ENCODE measurements at places on chromosomes 13 and 19.
A peak's percentile ranks its signal among the peaks of the same experiment; 100 is the strongest.

- DNase-seq = no peak
These were observed 528 bp upstream of the CHST8 start for GRCh38 chr19:33621065-33621785.

GRCh38 chr13:41130356-41130755 lies 2.2 kb downstream of the KBTBD6 start:
- no peak for DNase-seq

- DNase-seq = peak; percentile 13
These were observed 11.3 kb upstream of the ERICH6B start for GRCh38 chr13:45626731-45627374.

- DNase-seq = no peak
These were observed 22.1 kb upstream of the WDR18 start for GRCh38 chr19:961866-962620.

GRCh38 chr13:43229506-43229905 lies 206.1 kb downstream of the DNAJC15 start:
- peak; percentile 70 for DNase-seq

GRCh38 chr19:22532388-22533300 lies 101.5 kb upstream of the ZNF492 start:
- no peak for DNase-seq

GRCh38 chr19:4449022-4449638 lies 8.5 kb downstream of the UBXN6 start:
- DNase-seq = no peak

DNA sequence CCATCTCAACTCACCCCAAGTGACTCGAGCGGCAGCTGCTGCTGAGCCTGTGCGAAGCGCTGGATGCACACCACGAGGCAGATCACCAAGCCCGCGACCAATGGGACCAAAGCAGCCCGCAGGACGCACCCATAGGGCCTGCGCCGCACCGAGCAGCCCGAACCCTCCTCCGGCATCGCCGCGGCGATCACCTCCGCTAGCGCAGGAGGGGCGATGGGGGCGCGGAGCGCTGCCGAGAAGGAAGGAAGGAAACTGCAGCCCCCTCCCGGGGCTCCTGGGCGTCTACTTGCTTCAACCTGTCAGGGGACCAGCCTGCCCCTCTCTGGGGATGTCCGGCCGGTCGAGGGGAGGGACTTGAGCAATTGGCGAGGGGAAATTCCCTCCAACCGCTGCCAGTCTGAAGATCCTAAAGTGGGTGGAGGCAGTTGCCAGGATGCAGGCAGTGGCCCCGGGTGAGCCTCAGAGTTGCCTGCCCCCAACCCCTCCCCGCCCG lies at the start of gene CD70:
Gene CD70 (minus strand): TSS at position 324 of the 493 bp plus-strand sequence. CDS start 148 bp downstream, at position 176.
- DNase-seq = no peak

- DNase-seq = no peak
These were observed 22.9 kb downstream of the NLRP12 start for GRCh38 chr19:53801257-53801656.

DNA sequence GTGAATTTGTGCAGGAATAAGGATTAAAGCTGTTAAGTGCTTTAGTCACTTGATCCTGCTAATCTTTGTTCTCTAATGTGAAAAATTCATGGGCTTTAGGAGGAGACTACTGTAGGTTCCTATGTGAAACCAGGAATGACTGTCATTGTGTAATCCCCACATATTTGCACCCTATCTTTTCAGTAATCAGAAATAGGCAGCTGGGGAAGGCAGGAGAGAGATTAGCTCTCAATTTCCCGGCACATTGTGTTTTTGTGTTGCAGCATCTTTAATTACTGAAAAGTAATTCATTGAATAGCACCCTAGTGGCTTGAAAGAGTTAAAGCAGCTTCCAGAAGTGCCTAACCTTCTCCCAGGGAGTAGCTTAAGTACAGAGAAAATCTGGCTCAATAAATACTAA lies 282.9 kb downstream of the OLFM4 start:
- no peak for DNase-seq

GRCh38 chr19:28556371-28556770 lies 656.6 kb downstream of the UQCRFS1 start:
- DNase-seq = no peak

- no peak for DNase-seq
These were observed 37.9 kb downstream of the NAXD start for GRCh38 chr13:110653271-110653670.

GRCh38 chr19:5775668-5776309 lies 8.8 kb downstream of the PRR22 start:
- DNase-seq = no peak

DNA sequence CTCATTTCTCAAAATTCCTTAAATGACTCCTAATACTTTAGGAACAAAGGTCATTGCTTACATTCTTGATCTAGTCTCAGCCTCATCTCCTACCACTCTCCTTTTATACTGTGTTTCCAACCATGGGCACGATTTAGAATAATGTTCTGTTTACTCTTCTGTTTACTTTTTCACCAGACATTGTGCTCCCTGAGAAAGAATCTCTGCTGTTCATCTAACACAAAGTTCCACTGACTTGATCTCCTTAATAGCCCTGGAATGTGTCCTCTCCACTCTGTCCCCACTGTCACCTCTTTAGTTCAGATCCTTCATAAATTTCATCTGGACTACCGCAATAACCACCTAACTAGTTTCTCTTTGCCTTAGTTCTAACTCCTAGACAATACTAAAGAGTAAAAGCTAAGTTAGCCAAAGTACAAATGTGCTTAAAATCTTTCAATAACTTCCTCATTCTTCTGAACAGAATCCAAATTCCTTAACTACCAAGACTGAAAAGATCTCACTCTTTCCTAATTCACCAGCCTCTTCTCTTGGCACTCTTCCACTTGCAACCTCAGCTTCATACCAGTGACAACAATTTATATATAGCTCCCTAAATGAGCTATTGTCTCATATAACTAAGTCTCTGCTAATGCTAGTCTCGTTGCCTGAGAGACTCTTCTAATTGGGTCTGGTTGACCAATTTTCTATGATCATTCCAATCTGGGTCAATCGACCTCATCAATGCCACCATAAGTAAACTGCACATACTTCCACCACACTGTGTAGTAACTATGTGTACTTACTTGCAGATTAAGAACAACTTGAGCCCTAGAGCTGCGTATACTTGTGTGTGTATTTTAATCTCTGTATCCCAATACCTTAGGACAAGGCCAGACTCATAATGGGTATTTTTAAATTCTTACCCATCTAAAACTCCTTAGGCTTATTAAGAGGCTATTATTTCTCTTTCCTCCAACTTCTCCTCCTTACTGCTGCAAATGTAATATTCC lies 179.9 kb downstream of the VWA8 start:
- DNase-seq = peak; percentile 74

DNA sequence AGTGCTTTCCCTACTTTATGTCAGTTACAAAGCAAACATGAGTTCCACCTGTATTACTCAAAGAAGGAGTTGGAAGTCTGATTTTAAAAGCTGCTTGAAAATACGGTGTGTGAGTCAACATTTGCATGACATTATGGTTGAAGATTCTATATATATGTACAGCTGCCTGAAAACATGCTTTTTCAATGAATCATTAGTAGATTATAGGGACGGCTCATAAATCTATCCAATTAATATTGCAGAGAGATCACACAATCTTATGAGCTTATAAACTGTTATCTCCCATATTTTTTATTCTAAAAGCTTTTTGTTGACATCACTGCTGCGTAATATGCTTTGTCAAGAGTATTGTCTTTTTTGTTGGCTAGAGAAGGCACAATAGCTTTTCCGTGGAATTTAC lies 873.8 kb downstream of the SLITRK6 start:
- no peak for DNase-seq

- DNase-seq = no peak
These were observed 126.3 kb downstream of the UQCRFS1 start for GRCh38 chr19:29086646-29087045.

DNA sequence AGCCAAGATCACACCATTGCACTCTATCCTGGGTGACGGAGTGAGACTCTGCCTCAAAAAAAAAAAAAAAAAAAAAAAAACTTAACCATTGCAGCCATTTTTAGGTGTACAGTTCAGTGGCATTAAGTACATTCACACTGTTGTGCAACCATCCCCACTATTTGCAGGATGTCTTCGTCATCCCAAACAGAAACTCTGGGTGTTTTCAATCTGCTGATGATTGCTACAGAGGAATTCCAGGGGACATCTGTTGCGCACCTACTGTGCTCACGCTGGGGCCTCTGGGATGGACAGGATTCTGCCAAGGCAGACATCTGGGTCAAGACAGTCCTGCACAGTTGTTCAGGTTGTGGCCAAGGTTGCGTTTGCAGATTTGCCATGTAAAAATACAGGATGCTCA lies 2.4 kb upstream of the APOC4 start:
- DNase-seq = no peak

DNA sequence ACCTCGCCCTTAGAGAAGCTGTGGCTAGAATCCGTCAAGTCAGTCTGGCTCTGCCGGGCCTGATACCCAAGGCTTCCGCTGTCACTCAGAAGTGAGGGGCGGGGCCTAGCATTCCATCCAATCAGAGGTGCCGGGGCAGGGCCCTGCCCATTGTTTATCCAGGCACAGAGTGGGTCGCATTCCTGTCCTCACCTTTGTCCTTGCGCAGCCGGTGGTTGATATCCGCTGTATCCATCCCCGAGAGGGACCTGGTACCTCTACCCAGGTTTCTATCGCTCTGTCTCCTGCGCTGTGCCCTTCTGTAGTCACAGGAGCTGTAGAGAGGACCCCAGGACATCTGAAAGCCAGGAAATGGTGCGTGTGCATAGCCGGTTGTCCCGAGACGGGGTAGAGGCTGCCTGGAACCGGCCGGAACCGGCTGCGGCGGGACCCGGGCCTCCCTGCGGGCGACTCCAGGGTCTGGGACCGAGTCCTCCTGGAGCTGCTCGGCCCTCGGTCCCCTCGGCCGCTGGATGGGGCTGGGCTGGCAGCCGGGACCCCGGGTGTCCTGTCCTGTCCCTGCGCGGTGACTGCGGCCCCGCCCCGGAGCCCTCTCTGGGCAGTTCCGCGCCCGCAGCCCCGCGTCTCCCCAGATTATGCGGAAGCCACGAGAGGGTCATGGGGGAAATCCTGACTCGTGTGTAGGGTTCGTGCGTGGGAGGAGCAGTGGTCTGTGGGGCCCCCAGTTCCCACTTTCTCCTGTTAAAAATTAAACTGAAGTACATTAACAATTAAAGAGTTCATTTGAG lies at the start of gene ZNF763:
Gene ZNF763 (plus strand): TSS at position 183 of the 788 bp plus-strand sequence. CDS start 169 bp downstream, at position 352.
- peak; percentile 61 for DNase-seq

- DNase-seq = no peak
These were observed 29.1 kb downstream of the VAV1 start for GRCh38 chr19:6801485-6802086.

DNA sequence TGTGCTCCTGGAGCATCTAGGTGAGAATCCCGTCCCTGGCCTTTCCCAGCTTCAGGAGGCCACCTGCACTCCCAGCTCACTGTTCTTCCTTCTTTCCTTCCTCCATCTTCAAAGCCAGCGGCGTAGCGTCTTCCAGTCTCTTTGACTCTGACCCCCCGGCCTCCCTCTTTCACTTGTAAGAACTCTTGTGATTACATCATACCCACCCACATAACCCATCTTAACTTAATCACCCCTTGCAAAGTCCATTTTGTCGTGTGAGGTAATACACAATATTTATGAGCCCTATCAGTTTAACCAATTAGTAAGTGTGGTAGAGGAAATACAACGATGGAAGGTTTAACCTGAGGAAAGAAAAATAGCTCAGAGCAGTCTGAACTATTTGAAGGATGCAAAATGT lies 4.6 kb upstream of the CDC16 start:
- no peak for DNase-seq

DNA sequence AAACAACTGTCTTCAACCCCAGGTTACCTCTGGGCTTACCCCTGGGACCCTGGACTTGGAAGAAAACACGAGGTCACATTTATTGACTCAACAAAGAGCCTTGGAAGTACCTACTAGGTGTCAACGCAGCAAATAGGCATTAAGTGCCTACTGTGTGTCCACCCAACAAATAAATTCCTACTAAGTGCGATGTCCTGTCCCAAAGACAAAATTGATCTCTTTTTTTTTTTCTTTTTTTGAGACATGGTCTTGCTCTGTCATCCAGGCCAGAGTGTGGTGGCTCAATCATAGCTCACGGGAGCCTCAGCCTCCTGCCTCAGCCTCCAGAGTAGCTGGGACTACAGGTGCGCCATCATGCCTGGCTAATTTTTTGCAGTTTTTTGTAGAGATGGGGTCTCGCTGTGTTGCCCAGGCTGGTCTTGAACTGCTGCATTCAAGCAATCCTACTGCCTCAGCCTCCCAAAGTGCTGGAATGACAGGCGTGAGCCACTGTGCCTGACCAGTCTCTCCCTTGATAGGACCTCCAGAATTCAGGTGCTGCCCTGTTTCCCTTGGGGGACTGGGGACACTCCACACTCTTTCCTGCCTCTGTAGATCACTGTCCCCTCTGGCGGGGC lies 589 bp upstream of the S1PR2 start:
- no peak for DNase-seq

DNA sequence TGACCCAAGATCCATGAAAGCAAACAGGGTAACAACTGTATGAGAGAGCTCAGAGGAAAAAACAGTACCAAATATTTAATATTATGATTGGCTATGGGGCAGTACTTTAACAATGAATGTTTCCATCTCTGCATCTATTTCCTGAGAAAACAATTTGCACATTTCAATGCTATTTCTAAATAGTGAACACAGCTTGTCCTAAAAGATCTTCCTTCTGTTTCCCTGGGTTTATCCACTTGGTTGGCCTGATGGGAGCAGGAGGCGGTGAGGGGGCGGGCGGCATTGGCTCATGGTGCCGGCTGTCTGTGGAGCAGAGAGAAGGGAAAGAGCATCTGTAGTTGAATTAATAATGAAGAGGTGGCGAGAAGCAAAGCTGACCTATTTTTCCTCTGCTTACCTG lies 291.4 kb downstream of the DCLK1 start:
- no peak for DNase-seq

GRCh38 chr19:38953677-38954076 lies 21.9 kb downstream of the FBXO17 start:
- DNase-seq = no peak

GRCh38 chr13:65937251-65937650 lies 1292.9 kb downstream of the PCDH9 start:
- no peak for DNase-seq

DNA sequence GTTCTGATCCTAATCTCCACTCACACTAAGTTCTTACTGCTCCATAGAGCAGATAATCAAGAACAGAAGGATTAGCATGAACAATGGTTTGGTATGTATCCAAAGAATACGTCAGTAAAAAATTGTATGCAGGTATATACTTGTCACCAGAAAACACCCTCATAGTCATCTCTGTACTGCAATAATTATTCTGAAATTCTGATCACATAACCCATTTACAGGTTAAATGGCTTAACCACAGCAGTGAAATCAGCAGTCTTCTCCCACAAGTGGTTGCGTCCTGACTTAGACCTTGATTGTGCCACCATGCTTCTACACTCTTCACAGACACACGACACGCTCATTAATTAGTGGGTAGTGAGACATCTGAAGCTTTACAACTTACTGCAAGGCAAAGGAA lies 50.9 kb downstream of the LNX2 start:
- DNase-seq = no peak

Measured in astrocyte of the spinal cord (primary cell).